ENCODE measurements at places on chromosomes 16 and 17. TPM values are rescaled to one million over a fixed set of nuclear protein-coding genes. Genes with fewer than 3 reads are reported as not detected.

Gene PERCC1
- total RNA-seq: not detected

Gene ARHGAP44
- total RNA-seq: 0.64 TPM

Gene DNASE1L2
- 0.64 TPM for total RNA-seq

Gene PRR15L
- total RNA-seq: not detected

Gene USP43
- total RNA-seq: not detected

Gene CNGB1
- not detected for total RNA-seq

Gene LASP1
- 355 TPM for total RNA-seq

Gene P2RX1
- total RNA-seq: 1.3 TPM

Gene HIGD1B
- not detected for total RNA-seq

Gene MPO
- not detected for total RNA-seq

Gene EFNB3
- total RNA-seq: 0.43 TPM

Gene TVP23C
- 45.4 TPM for total RNA-seq

Gene C17orf67
- total RNA-seq: 0.86 TPM

Gene ABCA9
- total RNA-seq: 2.3 TPM

Gene CAPNS2
- 2.6 TPM for total RNA-seq

Gene KRT16
- not detected for total RNA-seq

Gene TERB1
- under 0.01 TPM for total RNA-seq

Gene SOX8
- not detected for total RNA-seq

Gene CDH16
- total RNA-seq: not detected

Gene HP
- not detected for total RNA-seq

Gene ST6GALNAC2
- 1.9 TPM for total RNA-seq

Gene SUMO2
- total RNA-seq: 124 TPM

Gene DYNC1LI2
- total RNA-seq: 147 TPM

Gene CDIP1
- 10.6 TPM for total RNA-seq

Gene CALB2
- total RNA-seq: under 0.01 TPM

Gene CCL23
- not detected for total RNA-seq

Gene TEKT1
- not detected for total RNA-seq

Gene NHERF2
- 59.3 TPM for total RNA-seq

Gene SAMD14
- 5.8 TPM for total RNA-seq

Gene OR1A1
- total RNA-seq: not detected

Gene TSC2
- 69.9 TPM for total RNA-seq

Gene CLEC19A
- not detected for total RNA-seq

Gene SOST
- total RNA-seq: not detected

Gene C1QTNF8
- total RNA-seq: not detected

Gene FOXL1
- 3.5 TPM for total RNA-seq

Gene GPRC5B
- 12.6 TPM for total RNA-seq

Gene C16orf46
- total RNA-seq: 0.86 TPM

Gene KCNH4
- total RNA-seq: not detected

Gene STARD3
- total RNA-seq: 23.7 TPM

Gene NPIPA7
- total RNA-seq: 1.9 TPM

Gene GSDMA
- total RNA-seq: under 0.01 TPM

Gene CASKIN1
- under 0.01 TPM for total RNA-seq

Gene CES1
- 0.97 TPM for total RNA-seq

Gene DHX40
- total RNA-seq: 44.1 TPM

Gene MEIOC
- under 0.01 TPM for total RNA-seq

Gene SECTM1
- 24.2 TPM for total RNA-seq

Gene AANAT
- not detected for total RNA-seq

Gene DHRS13
- total RNA-seq: 3.5 TPM

Gene TBC1D3
- total RNA-seq: not detected

Gene SMARCE1
- 108 TPM for total RNA-seq

Gene ADORA2B
- total RNA-seq: 50.5 TPM

Gene IRX5
- total RNA-seq: not detected

Gene SIAH1
- total RNA-seq: 28.9 TPM

Gene FOXJ1
- total RNA-seq: not detected

Gene NXPH3
- 0.43 TPM for total RNA-seq

Gene MARVELD3
- under 0.01 TPM for total RNA-seq

Gene DERL2
- total RNA-seq: 29.0 TPM

Gene CHD9NB
- total RNA-seq: 2.6 TPM
